ENCODE measurements at places on chromosomes 4 and X.

- no peak for DNase-seq
These were observed 98.2 kb downstream of the AFF1 start for GRCh38 chr4:87032884-87033533.

DNA sequence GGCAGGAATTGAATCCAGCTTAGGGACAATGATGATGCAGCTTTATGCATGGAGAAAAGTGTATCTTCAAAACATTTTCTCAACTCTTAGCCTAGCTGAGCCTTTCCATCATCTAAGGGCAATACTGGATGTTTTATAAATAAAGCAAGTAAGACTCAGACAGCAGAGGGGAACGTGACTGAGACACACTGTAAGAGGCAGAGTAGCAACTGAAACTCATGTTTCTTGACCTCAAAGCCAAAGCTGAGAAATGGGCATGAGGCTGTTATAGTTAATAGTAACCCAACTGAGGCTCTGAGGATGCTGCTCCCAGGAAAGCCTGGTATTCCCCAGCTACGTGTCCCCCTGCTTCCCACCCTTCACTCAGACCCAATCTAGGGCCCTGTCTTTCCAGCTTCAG is 44.6 kb downstream of the ARHGEF9 start:
- DNase-seq, result no peak

- DNase-seq, result no peak
These were observed 332.0 kb downstream of the PCDH18 start for GRCh38 chr4:137200322-137200721.

DNA sequence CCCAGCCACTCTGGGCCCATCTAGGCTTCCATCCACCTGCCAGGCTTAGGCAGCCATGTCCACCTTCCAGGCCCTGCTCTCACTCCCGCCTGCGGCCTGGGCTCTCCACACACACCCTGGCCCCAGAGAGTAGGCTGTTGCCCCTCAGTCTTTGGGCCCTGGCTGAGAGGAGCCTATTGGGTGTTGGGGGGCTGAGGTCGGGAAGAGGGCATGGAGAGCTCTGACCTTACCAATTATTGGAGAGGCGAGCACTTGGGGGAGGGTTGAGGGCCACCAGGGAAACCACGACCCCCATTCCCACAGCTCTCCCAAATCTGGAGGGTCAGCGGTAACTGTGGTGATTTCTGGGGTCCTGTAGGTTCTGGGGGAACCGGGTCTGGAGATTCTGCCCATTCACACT is 38.2 kb downstream of the HTRA3 start:
- DNase-seq, result no peak

DNA sequence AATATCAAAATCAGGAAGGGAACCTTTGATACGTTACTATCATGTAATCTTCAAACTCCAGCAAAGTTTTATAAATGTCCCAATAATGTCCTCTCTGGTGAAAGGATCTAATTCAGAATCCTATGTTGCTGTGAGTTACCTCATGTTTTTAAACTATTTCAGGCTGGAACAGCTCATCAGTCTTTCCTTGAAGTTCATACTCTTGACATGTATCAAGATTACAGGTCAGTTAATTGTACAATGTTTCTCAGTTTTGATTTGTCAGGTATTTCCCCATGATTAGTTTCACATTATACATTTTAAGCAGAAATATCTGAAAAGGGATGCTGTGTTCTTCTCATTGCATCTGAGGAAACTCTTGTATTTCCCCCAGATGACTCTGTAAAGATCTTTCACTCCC is 136.5 kb upstream of the HS3ST1 start:
- DNase-seq, result no peak

DNA sequence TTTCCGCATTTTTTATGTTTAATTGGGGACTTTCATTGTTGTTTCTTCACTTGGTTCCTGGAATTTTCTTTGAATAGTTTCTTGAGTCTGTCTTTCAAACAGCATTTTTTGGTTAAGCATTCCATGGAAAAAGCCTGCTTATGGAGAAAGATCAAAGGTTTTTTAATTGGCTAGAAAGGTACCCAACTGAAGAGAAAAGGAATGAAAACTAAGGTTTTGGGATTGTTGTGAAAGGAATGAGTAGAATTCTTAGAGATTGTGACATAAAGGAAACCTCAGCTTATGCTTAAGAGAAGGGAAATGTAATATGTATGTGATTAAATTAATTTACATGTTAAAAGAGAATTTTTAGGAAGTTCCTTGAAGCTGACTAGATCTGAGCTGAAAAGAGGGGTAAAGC is 82.8 kb downstream of the CCKAR start:
- DNase-seq, result no peak

- DNase-seq, result no peak
These were observed 38.4 kb downstream of the METAP1 start for GRCh38 chr4:99033956-99034355.

GRCh38 chrX:65723706-65724105 is 56.3 kb downstream of the MSN start:
- peak; percentile 19 for DNase-seq

- DNase-seq, result no peak
These were observed 188.8 kb downstream of the GPAT3 start for GRCh38 chr4:83724485-83725335.

DNA sequence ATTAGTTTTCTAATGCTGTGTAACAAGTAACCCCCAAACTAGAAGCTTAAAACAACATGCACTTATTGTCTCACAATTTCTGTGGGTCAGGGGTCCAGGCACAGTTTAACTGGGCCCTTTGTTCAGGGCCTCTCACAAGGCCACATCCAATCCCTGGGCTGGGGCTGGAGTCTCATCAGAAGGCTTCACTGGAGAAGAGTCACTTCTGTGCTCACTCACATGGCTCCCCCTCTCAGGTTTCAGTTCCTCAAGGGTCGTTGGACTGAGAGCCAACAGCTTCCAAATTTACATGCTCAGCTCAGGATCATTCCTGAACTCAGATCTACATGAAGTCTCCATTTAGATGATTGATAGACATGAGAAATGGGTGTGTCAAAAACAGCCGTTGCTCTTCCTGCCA is 77.1 kb downstream of the EVC start:
- DNase-seq, result no peak
